ENCODE measurements at places on chromosomes 5 and 9. TPM values are rescaled to one million over a fixed set of nuclear protein-coding genes. Genes with fewer than 3 reads are reported as not detected.

DNA sequence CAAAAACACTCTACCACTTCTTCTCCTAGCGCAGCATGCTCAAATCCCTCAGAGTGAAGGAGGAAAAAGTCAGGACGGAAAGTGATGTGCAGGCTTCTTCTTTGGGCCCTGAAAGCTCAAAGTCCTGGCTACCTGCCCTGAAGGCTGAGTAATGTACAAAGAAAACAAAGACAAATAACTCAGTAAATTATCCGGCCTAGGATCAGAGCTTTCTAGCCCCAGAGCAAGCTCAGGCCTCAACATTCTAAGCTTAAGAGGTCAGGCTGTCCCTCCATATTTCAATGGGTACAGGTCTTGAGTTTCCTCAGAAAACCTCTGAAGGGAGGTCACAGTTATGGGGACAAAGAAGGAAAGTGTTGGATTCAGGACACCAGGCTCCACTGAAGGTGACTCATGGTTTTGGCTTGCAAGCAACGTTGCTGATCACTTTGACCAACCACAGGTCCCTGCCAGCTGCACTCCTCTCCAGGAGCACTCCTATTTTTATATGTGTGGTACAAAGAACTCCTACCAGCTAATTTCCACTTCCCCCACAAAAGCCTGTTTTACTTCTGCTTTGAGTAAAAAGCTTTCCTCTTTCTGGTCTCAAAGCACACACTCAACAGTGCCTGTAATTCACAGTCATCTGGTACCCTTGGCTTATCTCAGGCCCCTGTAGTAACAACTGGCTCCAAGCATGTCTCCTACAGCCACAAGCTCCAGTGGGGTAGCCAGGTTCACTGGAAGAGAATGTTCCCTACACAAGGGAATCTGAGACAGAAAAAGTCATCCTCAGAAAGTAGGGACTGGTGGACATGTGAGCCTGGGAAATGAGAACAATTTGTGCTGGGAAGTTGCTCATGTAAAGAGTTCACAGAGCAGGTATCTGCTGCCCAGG is 115.7 kb downstream of the UGCG start:
- peak; percentile 70 for DNase-seq
- H3K4me3 ChIP-seq: no peak overlapping the region
- no peaks in the 10 kb centered on the region for H3K36me3 ChIP-seq
- peaks cover 29% of the 10 kb centered on the region for H3K4me1 ChIP-seq
- peak overlapping the region; percentile 96 for H3K27ac ChIP-seq

DNA sequence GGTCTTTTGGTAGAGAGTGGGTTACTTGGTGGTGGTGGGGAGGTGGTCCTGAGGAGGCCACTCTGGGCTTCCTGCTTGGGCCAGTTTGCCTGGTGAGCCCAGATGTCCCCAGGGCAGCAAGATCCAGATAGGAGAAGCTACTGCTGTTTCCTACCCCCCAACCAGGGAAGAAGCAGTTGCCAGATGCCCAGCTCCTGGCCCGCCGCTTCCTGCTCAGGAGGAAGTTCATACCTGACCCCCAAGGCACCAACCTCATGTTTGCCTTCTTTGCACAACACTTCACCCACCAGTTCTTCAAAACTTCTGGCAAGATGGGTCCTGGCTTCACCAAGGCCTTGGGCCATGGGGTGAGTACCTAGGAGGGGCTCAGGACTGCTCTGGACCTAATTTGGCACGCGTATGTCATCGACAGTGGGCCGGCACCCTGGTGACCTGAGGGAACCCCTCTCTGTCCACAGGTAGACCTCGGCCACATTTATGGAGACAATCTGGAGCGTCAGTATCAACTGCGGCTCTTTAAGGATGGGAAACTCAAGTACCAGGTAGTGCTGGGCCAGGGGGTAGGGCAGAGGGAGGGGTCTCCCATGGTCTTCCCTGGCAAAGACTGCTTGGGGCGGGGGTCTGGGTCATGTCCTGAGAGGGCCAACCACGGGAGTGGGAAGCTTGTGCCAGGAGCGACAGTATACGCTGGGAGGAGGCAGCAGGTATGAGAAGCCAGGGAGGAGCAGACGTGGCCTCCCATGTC is 10.6 kb downstream of the PTGS1 start:
- no peak overlapping the region for H3K4me3 ChIP-seq
- H3K27me3 ChIP-seq: no peaks in the 10 kb centered on the region
- peaks cover 7% of the 10 kb centered on the region for H3K4me1 ChIP-seq
- H3K27ac ChIP-seq: no peak overlapping the region
- DNase-seq: no peak

GRCh38 chr5:60822285-60822556 is 21.8 kb downstream of the ELOVL7 start:
- H3K27me3 ChIP-seq: no peaks in the 10 kb centered on the region
- H3K27ac ChIP-seq: no peak overlapping the region
- DNase-seq: no peak
- H3K4me3 ChIP-seq: no peak overlapping the region
- H3K36me3 ChIP-seq: no peaks in the 10 kb centered on the region

- H3K4me1 ChIP-seq: no peaks in the 10 kb centered on the region
- no peak for DNase-seq
- H3K36me3 ChIP-seq: no peaks in the 10 kb centered on the region
- no peak overlapping the region for H3K4me3 ChIP-seq
- H3K27ac ChIP-seq: no peak overlapping the region
Observed at GRCh38 chr5:24737163-24737562, 92.4 kb upstream of the CDH10 start.

- H3K36me3 ChIP-seq: no peaks in the 10 kb centered on the region
- peaks cover 12% of the 10 kb centered on the region for H3K27me3 ChIP-seq
- H3K4me1 ChIP-seq: peaks cover 27% of the 10 kb centered on the region
Observed at GRCh38 chr9:129702589-129703520, 37.4 kb downstream of the PRRX2 start.

DNA sequence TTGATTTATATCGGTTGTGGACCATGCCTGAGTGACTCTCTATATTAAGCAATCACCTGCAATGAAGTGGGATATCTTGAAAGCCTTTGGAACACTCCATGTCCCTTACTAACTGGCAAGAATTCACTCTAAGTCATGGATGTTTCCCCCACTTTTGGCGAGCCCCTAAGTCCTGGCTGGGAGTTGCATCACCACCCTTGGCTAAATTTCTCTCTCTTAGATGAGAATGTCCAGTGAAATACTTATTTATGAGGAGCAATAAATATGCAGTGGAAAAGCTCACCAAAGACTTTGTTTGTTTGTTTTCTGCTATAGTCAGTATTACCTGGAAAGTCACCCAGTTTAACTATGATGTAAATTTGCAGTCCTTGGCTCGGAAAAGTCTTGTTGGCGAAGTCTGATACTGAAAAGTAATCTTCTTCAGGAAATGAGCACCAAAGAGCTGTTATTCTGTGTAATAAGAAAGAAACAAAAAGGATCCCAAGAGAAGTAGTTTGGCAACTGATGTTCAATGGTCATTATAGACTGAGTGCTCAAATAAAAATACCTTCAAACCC is 333.8 kb downstream of the DMRT2 start:
- H3K36me3 ChIP-seq: no peaks in the 10 kb centered on the region
- H3K4me1 ChIP-seq: no peaks in the 10 kb centered on the region
- DNase-seq: no peak
- H3K27ac ChIP-seq: no peak overlapping the region
- no peak overlapping the region for H3K4me3 ChIP-seq

- no peaks in the 10 kb centered on the region for H3K36me3 ChIP-seq
- H3K4me3 ChIP-seq: no peak overlapping the region
- no peak overlapping the region for H3K27ac ChIP-seq
Observed at GRCh38 chr9:70192707-70193106, 66.1 kb upstream of the SMC5 start.

GRCh38 chr9:97938081-97938644 is at the start of gene HEMGN:
Gene HEMGN, minus strand, starts transcription at chr9:97938172. Its CDS starts 36 bp downstream, at chr9:97938136.
- H3K4me1 ChIP-seq: no peaks in the 10 kb centered on the region
- H3K27me3 ChIP-seq: peaks cover 81% of the 10 kb centered on the region
- no peaks in the 10 kb centered on the region for H3K36me3 ChIP-seq
- H3K27ac ChIP-seq: no peak within 1 kb of the TSS
- H3K4me3 ChIP-seq: no peak within 1 kb of the TSS

GRCh38 chr5:72364171-72364570 is 44.0 kb downstream of the PTCD2 start:
- H3K27ac ChIP-seq: no peak overlapping the region
- no peak overlapping the region for H3K4me3 ChIP-seq
- DNase-seq: no peak
- no peaks in the 10 kb centered on the region for H3K27me3 ChIP-seq
- H3K4me1 ChIP-seq: no peaks in the 10 kb centered on the region

- no peak for DNase-seq
- H3K4me1 ChIP-seq: no peaks in the 10 kb centered on the region
- no peak overlapping the region for H3K4me3 ChIP-seq
- no peaks in the 10 kb centered on the region for H3K36me3 ChIP-seq
- no peak overlapping the region for H3K27ac ChIP-seq
- H3K27me3 ChIP-seq: no peaks in the 10 kb centered on the region
Observed at GRCh38 chr5:80355686-80356085, 35.9 kb downstream of the SPZ1 start.

DNA sequence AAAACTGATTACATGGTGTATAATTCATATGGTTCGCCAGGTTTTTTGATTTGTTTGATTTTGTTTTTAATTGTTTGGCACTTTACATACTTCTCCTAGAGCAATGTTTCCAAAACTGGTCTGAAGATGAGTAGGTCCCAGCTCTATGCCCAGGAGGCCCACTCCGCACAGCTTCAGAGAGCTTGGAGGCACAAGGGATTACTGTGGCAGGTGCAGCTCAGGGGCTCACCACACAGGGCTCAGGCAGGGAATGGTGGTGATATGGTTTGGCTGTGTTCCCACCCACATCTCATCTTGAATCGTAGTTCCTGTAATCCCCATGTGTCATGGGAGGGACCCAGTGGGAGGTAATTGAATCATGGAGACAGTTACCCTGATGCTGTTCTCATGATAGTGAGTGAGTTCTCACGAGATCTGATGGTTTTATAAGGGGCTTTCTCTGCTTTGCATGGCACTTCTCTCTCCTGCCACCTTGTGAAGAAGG is 296.6 kb downstream of the MED10 start:
- no peaks in the 10 kb centered on the region for H3K4me1 ChIP-seq
- DNase-seq: no peak
- no peak overlapping the region for H3K27ac ChIP-seq
- H3K36me3 ChIP-seq: no peaks in the 10 kb centered on the region
- H3K27me3 ChIP-seq: no peaks in the 10 kb centered on the region

GRCh38 chr9:36623280-36623679 is 50.6 kb downstream of the MELK start:
- no peak overlapping the region for H3K27ac ChIP-seq
- no peaks in the 10 kb centered on the region for H3K4me1 ChIP-seq
- no peak overlapping the region for H3K4me3 ChIP-seq
- no peaks in the 10 kb centered on the region for H3K27me3 ChIP-seq
- no peak for DNase-seq

DNA sequence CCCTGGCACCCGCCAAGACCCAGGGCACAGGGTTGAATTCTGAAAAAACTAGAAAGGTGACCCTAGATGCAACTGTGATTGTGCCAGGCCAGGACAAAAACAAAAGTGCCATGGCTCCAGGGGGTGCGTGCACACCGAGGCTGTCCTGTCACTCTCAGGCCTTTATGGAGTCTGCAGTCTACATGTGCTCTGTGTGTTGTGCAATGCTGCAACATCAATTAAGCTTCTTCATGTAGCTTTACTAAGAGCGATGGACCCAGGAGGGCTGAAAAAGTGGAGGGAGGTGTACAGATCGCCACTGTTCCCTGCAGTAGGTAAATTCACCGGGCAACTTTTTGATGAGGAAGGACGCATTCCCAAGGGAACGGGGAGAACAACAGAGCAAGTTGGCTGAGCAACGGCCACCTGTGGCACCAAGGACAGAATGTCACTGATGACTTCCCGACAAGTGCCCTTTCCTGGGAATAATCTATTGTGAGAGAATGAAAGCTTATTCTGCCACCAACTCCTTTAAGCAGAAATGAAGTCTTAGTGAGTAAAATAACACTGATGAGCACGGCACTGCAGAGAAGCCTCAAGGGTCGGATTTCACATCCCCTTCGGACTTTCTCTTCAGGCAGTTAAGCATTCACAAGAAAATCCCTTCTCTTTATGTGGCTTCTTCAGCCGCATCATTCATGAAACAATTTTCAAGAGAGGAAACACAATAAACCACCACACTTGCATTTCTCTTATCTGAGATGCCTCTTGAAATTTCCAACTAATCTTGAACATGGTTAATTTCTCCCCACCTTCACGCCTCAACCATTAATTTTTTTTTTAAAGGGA is 149.6 kb downstream of the DROSHA start:
- no peak overlapping the region for H3K27ac ChIP-seq
- H3K27me3 ChIP-seq: no peaks in the 10 kb centered on the region
- H3K4me3 ChIP-seq: no peak overlapping the region
- no peak for DNase-seq
- peaks cover 11% of the 10 kb centered on the region for H3K4me1 ChIP-seq
- H3K36me3 ChIP-seq: no peaks in the 10 kb centered on the region

GRCh38 chr9:36609306-36609705 is 36.6 kb downstream of the MELK start:
- no peak overlapping the region for H3K4me3 ChIP-seq
- no peak overlapping the region for H3K27ac ChIP-seq
- no peaks in the 10 kb centered on the region for H3K27me3 ChIP-seq
- H3K36me3 ChIP-seq: no peaks in the 10 kb centered on the region
- DNase-seq: no peak

- no peaks in the 10 kb centered on the region for H3K36me3 ChIP-seq
- H3K27ac ChIP-seq: peak overlapping the region; percentile 88
Observed at GRCh38 chr9:33447799-33448553, 583 bp upstream of the AQP3 start.

GRCh38 chr9:69925452-69925851 is 104.8 kb downstream of the CFAP95 start:
- H3K4me3 ChIP-seq: no peak overlapping the region
- H3K27me3 ChIP-seq: peaks cover 9% of the 10 kb centered on the region
- H3K36me3 ChIP-seq: no peaks in the 10 kb centered on the region
- DNase-seq: no peak
- H3K27ac ChIP-seq: no peak overlapping the region

- H3K4me1 ChIP-seq: no peaks in the 10 kb centered on the region
- peak overlapping the region; percentile 52 for H3K27ac ChIP-seq
- DNase-seq: peak; percentile 78
- no peaks in the 10 kb centered on the region for H3K36me3 ChIP-seq
- no peak overlapping the region for H3K4me3 ChIP-seq
Observed at GRCh38 chr5:132103332-132103951, 29.9 kb downstream of the CSF2 start.

- H3K4me3 ChIP-seq: no peak overlapping the region
- peak; percentile 44 for DNase-seq
- H3K27me3 ChIP-seq: no peaks in the 10 kb centered on the region
- peak overlapping the region; percentile 51 for H3K27ac ChIP-seq
Observed at GRCh38 chr9:76403352-76403751, 9.1 kb upstream of the RFK start.

GRCh38 chr5:132695956-132696355 is 22.2 kb downstream of the IL4 start:
- no peaks in the 10 kb centered on the region for H3K4me1 ChIP-seq
- H3K4me3 ChIP-seq: no peak overlapping the region
- no peaks in the 10 kb centered on the region for H3K27me3 ChIP-seq
- H3K36me3 ChIP-seq: no peaks in the 10 kb centered on the region
- no peak overlapping the region for H3K27ac ChIP-seq

Gene TERT
- total RNA-seq: not detected

Gene FBN2
- total RNA-seq: 108 TPM

Gene IFNA21
- not detected for total RNA-seq

Gene SETD9
- 24.7 TPM for total RNA-seq

Gene RGP1
- 19.3 TPM for total RNA-seq

Gene CEP72
- 7.6 TPM for total RNA-seq

Gene FGF1
- 0.23 TPM for total RNA-seq

Gene OR5C1
- total RNA-seq: not detected
